Skeletal muscle cell (primary cell): ENCODE measurements at places on chromosomes 2 and 18.

DNA sequence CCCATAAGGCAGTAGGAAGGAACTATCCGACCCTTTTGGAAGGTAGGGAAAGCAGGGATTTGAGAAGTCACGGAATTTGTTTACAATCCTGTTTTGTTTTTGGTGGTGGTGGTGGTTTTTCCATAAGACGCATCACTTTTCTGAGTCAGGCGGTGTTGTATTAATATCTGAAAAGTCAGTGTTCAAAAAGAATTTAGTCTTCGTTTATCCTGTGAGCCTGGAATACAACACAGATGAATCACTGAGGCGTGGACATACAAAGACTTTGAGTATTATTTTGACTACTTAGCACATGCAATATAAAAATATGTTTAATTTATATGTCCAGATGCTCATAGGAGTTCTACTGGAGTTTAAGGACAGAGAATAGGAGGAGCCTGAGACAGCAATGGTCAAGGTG is 785 bp downstream of the ZNF892 start:
- no peak for DNase-seq

- no peak for DNase-seq
These were observed 123.5 kb upstream of the PELI1 start for GRCh38 chr2:64267699-64268098.

DNA sequence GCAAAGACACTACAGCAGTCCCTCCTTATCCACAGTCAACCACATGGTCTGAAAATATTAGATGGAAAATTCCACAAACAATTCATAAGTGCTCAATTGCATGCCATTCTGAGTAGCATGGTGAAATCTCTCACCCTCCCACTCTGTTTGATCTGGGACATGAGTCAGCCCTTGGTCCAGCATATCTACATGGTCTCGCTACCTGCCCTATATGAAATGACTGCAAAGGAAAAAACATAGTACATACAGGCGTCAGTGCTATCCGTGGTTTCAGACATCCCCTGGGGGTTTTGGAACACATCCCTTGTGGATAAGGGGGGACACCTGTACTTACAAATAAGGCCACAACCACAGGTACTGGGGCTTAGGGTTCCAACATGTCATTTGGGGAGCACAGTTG is 73.7 kb downstream of the CABLES1 start:
- no peak for DNase-seq

GRCh38 chr2:36912695-36913094 is 53.6 kb downstream of the STRN start:
- no peak for DNase-seq

- DNase-seq: no peak
These were observed 149.4 kb downstream of the EPHA4 start for GRCh38 chr2:221422516-221423209.

- DNase-seq: no peak
These were observed 181.7 kb downstream of the ATAD2B start for GRCh38 chr2:23745068-23745725.

- DNase-seq: no peak
These were observed 20.9 kb downstream of the NEB start for GRCh38 chr2:151713291-151713903.

DNA sequence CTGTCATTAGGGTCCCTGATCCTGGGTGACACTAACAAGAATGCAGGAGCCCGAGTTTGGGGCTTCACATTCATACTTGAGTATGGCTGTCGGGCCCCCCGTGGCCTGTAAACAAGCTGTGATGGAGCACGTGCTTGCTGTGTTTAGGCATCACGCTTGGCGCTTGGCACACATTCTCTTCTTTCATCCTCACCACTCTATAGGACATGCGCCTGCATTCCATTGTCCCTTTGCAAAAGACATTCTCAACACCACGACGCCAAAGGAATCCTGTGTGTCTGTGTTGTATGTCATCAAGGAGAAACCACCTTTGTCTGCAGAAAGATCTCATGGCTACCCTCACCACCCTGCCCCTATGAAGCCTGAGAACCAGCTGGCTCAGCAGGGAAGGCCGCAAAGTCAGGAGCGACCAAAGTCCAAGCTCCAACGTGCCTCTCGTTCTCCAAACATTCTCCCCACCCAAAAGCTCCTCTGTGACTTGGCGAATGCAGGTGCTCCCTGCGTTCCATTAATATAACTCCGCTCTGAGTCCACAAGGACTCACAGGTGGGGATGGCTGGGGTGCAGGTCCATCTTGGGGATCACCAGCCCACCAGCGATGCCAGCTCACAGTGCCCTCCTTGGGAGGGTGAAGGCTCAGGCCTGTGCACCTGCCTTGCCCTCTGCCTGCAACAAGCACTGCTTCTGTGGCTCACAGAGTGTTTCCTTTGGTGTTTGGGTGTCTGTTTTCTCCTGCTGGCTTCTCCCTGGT is 6.2 kb upstream of the PER2 start:
- DNase-seq: no peak

GRCh38 chr2:68726100-68726499 is 8.5 kb upstream of the ARHGAP25 start:
- DNase-seq: no peak

GRCh38 chr2:107743274-107743673 is 83.4 kb upstream of the RGPD4 start:
- no peak for DNase-seq

DNA sequence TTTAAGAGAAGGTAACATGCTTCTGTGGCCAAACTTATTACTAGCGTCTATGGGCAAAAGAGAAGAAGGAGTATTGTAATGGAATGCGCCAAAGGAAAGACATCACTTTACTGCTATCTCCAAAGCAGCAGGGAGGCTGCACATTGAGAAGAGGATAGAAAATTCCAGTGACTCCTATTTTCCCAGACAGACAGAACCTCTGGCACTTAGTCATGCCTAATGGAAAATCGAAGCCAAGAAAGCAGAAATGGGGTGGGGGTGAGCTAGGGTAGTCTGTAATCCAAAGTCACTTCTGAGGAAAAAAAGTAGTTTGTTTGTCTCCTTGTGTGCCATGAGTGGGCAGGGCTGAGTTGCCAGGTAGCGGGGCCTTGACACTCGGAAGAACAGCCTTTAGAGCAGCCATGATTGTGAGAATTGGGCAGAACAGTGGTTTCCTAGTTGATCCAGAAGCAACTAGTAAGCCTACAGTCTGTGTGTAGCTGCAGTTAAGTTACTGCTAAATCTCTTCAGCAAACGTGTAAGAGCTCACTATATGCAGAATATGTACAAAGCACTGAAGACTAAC is 79.4 kb upstream of the FOSL2 start:
- DNase-seq: no peak

GRCh38 chr18:11669271-11669947 is 19.7 kb upstream of the GNAL start:
- DNase-seq: no peak

DNA sequence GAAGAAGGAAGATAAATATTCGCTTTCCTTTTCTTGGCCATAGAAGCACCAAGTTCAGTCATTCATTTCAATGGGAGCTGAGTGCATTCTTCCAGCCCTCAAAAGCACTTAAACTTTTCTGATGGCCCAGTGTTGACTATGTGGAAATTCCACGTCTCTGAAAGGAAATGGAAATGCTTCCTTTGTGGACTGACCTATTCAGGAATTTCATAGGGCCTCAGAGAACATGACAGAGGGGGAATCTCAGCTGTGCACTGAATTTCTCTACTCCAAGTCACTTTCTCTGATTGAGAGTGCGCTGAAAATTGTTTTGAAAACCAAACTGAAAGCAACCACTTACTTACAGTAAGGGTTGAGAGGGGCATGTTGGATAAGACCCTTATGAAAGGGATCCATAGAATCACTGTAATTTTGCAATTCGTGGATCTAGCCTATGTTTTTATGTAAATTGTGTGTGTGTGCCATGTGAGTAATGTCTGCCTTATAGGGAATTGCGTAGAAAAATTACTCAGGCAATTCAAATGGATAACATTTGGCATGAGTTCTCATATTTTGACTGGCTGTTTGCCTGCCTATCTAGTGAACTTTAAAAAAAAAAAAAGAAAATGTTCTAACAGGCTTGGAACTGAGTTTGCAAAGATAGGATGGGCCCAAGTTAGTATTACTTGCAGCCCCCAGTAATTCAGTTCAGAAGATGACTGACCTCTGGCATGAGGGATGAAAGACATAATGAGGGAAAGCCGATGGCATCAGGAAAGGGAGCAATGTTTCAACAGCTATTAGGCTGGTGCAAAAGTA is 437.0 kb downstream of the PTPRM start:
- DNase-seq: peak; percentile 39

DNA sequence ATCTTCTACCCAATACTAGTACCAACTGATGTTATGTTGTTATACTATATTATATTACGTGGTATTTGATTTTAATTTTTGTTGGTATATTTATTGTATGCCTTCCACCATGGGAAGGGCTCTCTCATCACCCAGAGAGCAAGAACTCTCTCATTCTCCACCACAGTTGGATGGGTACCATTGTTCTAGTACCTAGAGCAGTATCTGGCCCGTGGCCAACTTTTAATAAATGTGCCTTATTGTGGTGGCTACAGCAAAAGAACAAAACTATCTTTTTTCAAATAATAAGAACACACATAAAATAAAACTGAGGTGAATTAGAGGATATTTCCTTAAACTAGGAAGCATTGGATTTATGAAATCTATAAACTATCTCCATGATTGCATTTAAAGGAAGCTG is 71.8 kb downstream of the PID1 start:
- no peak for DNase-seq

DNA sequence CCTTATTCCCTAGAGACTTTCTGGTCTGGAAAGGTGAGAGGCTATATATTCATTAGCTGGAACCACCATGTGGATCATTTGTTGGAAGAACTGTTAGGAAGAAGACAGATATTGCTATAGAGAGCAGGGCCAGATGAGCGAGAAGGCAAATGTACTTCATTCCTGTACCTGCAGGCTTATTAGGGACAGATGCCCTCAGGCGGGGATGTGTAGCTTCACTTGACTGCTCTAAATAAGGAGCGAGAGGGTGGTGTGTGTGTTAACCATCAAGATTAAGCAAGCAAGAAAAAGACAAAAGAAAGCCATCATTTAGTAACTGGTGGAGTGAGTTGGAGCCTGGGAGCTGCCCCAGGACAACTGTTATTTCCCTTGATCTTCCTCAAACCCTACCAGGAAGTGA is 36.4 kb downstream of the NEDD4L start:
- no peak for DNase-seq

DNA sequence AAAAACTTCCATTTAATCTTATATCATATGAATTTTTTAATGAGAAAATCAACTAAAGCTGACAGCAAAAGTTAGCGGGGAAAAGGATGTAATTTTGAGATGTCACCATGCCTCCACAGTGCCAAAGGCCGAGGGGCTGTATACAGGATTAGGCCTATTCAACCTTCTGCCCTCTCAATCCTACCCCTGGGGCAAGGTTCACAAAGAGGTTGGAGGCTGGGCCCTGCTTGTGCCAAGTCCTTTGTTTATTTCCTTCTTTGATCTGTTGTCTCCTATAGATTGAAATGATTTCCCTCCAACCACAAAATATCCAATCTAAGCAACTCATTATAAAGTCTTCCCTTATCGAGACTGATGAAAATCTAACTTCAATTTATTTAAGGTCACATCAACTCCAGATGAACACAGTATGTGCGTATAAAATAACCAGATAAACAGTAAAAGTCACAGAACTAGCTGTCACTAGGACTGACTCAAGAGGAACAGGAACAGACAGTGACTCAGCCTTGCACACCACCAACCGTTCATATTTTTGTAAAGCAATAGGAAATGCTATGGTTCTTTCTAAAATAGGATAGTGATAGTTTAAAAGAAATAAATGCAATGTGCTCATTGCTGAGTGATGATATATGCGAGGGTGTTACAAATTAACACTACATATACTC is 95.8 kb downstream of the SLC25A12 start:
- DNase-seq: peak; percentile 26

DNA sequence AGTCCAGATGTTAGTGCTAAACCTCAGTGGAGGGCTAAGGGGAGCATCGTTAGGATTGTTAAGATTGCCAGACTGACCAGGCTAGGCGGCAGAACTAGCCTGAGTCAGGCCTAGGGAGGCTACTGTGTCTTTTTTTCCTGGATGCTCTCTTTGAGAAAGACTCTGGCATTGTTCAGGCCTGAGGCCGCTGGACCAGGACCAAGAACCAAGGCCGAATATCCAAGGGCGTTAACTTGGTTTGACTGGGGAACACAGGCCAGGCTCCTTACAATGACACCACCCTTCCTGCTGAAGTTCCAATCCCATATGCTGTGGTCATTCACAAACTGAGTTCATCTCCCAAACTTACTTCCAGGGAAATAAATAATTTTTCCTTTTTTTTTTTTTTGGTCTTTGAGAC is 10.6 kb downstream of the HTRA2 start:
- DNase-seq: no peak

GRCh38 chr18:21686282-21687105 is 18.1 kb downstream of the ABHD3 start:
- no peak for DNase-seq

DNA sequence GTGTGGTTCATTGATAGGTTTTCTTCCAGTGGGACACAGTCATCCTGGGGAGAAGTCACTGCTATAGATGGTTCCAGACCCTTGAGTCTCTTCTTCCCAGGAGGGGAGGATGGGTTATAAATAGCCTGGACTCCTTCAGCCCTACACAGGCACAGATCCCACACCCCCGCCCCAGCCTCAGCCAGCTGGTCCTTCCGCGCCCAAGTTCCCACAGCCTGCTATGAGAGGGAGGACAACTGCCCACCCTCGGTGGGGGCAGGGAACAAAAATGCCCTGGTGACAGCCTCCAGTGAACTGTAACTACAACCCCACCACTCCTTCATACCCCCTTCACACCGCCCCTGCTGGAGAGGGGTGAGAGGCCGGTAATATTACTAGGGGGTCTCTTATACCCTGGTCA is 3.2 kb downstream of the ZBTB7C start:
- DNase-seq: no peak

DNA sequence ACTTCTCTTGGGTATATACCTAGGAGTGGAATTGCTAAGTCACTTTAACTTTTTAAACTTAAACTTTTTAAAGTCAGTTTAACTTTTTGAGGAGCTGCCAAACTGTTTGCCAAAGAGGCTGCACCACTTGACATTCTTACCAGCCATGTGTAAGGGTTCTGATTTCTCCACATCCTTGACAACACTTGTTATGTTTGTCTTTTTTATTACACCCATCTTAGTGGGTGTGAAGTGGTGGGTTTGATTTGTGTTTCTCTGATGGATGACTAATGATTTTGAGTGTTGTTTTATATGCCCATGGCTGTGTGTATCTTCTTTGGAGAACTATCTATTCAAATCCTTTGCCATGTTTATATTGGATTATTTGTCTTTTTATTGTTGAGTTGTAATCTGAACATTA is 13.6 kb downstream of the ASAP2 start:
- no peak for DNase-seq

- no peak for DNase-seq
These were observed 127.1 kb downstream of the NCOA1 start for GRCh38 chr2:24618144-24618543.

- no peak for DNase-seq
These were observed 84.3 kb downstream of the ACOXL start for GRCh38 chr2:110816404-110817365.

DNA sequence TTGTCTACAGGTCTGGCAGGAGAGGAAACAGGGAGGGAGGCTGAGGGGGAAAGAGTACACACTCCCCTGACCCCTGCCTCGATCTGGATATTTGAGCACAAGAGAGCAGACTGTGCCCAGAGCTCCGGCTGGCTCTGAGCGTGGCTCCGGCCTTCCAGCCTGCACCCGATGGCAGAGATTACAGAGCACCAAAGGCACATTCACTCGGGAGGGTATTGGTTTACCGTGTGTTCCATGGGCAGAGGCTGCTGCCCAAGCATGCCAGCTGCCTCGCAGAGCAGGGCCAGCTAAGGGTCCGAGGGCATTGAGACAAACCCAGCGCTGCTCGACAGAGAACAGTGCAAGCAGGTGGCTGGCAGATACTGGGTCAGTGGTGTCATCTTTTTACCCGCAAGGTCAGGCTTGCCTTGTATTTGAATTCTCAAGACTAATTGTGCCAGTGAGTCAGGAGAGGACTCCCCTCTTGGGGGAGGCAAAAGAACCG is 132.2 kb downstream of the TNS1 start:
- DNase-seq: no peak
